Left renal cortex interstitium (tissue), 4 donors: ENCODE measurements at places on chromosomes 13 and 19. TPM values are rescaled to one million over a fixed set of nuclear protein-coding genes. Genes with fewer than 3 reads are reported as not detected.

GRCh38 chr19:38686530-38686888 is 39.1 kb downstream of the ACTN4 start:
- no peak for DNase-seq

DNA sequence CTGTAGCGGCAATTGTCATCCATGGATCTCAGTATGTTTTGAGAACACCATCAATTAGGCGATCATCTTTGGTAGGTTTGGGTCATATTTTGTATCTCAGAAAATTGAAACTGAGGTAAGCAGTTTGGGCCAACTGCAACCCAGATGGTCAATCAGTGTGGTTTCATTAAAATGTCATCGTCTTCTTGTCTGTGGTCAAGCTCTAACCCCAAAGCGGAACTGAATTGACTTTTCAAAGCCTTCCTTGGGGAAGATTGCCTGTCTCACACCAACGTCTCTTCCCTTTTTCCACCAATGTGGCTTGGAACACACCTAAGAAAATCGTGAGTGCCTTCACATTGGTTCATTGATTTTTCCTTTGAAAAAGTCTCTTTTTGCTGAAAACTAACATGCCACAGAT is 56.3 kb upstream of the UBAC2 start:
- DNase-seq: no peak

DNA sequence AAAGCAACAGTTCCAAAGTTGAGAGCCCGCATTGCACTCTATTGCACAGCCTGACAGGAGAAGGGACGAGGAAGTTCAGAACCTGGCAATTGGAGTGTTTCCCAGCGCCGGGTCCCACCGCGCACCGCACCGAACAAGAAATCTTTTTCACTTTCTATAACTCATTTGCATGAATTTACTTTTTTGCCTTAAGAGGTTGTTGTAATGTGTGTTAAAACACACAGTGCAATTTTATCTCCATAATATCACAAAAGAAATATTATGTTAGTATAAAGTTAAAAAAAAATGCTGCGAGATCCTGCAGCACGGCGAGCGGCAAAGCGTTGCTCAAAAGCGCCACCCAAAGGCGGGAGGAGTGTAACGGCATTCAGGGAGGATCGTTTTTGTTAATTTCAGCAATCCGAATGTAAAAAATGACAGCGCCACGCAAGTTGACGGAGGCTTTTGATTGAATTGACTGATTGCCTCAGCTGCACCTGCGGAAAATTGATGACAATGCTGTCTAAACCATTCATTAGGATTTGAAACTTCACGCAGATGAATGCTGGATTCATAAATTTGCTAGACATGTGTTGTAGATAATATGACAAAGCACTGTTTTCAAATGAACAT is 303.6 kb upstream of the ZNF507 start:
- peak; percentile 39 for DNase-seq

- no peak for DNase-seq
Observed at GRCh38 chr19:2344381-2344870, 15.6 kb upstream of the TMPRSS9 start.

GRCh38 chr13:109840201-109840892 is 54.0 kb upstream of the IRS2 start:
- DNase-seq: no peak

GRCh38 chr13:76297331-76297730 is 588.9 kb downstream of the KCTD12 start:
- DNase-seq: no peak

- no peak for DNase-seq
Observed at GRCh38 chr13:99382428-99383133, 75.4 kb upstream of the GPR183 start.

STARD13 gene
- polyA plus RNA-seq: 23.7 TPM

SIX5 gene
- polyA plus RNA-seq: 13.6 TPM

GRIN2D gene
- polyA plus RNA-seq: 0.45 TPM

TGFBR3L gene
- 1.2 TPM for polyA plus RNA-seq

PAN3 gene
- 57.7 TPM for polyA plus RNA-seq
